Mammary epithelial cell (primary cell): ENCODE measurements at places on chromosomes 6 and 20.
A peak's percentile ranks its signal among the peaks of the same experiment; 100 is the strongest.

- DNase-seq, result no peak
Measured at GRCh38 chr6:35214869-35215664, 1.3 kb downstream of the SCUBE3 start.

DNA sequence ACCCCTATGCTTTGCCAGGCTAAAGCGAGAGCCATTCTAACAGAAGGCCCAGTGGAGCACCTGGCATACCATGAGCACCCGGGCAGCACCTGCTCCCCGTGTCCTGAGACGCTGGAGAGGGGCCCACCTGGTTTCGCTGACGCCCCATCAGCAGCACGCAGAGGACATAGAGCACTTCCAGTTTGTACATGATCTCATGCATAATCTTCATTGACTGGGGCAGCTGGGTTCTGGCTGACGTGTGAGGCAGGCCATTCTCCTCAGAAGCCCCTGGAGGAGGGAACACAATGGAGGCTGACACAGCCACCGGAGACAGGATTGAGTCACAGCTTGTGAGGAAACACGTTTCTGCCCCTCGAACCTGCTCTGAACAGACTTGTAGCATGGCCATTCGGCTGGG lies 65.4 kb downstream of the MYH7B start:
- no peak for DNase-seq

- no peak for DNase-seq
Measured at GRCh38 chr20:57756213-57756612, 46.4 kb upstream of the PMEPA1 start.

DNA sequence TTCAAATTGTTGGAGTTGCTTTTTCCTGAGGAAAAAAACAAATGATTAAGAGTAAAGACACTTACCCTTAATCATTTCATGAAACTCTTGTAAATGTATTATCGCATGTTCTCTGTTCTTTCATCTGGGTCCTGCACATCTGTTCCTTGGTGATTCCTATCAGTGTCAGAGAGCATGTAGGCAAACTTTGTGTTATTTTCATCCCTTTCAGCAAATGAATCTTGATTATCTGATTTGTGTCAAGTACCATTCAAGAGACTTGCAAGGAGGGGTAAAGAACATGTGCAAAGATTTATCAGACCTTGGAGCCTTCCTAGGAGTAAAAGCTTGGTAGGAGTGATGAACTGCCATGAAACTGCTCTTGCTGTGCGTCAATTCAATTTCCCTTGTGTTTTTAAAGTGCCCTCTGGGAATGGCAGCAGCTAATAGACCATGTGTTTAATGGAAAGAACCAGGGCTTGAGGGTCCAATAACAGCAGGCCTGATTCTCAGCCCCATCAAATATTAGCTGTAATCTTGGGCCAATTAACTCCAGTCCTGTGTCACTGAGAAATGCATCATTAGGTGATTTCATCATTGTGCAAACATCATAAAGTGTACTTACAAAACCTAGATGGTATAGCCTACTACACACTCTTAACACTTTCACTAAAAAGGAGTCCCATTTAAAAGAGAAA lies 118.9 kb upstream of the CEP85L start:
- no peak for DNase-seq

DNA sequence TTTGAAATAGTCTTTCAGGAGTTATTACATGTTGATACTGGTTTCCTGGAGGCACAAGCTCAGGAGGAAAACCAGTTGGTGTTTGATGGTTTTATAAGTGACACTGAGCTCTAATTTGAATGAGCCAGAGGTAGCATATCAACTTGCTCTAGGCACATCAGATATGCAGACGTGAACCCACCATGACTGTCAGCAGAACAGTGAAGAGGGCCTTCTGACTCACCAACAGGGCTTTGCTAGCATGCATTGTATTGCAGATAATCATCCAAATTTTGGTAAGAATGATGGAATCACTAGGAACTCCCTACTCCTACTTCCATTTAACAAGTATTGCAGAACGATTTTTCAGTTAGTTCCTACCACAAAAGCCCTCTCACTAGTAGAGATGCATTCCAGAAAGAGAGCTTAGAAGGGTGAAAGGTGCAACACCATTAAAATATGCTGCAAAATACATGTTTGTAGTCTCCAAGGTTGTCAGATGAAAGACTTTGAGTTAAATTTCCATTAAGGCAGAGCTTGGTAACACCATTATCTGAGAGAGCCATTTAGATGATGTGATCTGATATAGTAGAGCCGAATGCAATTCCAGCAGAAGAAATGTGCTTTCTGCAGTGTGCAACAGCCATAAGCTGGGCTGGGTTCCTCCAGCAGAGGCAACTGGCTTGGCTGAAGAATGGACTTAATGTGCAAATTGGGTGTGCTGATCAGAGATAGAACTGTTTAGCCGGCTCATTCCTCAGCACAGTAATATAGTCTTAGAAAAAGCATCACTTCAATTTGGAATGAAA lies 968.7 kb upstream of the ADGRB3 start:
- no peak for DNase-seq

- no peak for DNase-seq
Measured at GRCh38 chr6:32182555-32182981, 1.5 kb downstream of the AGER start.

GRCh38 chr6:3735029-3735605 lies 16.4 kb downstream of the PXDC1 start:
- DNase-seq, result no peak

- peak; percentile 35 for DNase-seq
Measured at GRCh38 chr6:89475634-89476033, 42.7 kb downstream of the ANKRD6 start.

DNA sequence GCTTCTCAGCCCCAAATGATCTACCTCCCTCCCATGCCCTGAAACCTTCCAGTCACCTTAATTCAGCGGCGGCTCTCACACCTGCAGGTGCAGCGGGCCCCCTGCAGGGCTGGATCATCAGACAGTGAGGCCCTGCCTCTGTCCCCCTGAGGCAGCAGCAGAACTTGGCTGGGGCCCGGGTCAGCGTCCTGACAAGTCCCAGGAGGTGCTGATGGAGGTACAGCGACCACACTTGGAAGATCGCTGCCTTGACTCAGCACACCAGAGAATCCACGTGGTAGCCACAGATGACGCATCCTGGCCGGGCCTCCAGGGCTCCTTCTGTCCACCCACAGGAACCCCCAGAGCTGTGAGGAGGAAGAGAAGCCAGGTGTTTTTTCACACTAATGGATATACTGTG lies 116.4 kb upstream of the THBS2 start:
- peak; percentile 58 for DNase-seq

DNA sequence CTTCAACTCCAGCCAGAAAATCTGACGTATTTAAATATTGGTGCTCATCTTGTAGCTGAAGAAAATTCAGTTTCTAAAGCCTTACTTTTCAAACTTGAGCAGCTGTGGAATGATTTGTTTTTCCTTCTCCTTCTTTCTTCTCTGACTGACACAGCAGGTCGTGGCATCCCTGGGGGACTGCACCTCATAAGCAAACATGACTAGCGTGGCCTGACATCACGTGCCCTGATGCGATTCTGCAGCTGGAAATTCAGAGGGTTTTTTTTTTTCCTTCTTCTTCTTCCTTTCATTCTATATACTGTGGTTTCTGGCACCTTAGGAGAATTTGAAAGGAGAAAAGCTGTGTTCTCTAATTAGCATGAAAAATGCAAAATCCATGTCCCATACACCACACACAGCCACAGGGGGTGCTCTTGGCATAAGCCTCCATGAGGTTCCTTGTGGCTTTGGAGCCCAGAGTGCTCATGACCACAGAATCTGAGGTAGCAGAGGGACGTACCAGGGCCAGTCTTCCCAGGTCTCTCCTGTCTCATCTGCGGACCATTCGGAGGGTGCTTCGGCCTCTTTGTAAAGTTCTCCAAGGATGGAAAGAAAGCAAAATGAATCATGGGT lies 258.5 kb upstream of the CDH4 start:
- DNase-seq, result no peak

DNA sequence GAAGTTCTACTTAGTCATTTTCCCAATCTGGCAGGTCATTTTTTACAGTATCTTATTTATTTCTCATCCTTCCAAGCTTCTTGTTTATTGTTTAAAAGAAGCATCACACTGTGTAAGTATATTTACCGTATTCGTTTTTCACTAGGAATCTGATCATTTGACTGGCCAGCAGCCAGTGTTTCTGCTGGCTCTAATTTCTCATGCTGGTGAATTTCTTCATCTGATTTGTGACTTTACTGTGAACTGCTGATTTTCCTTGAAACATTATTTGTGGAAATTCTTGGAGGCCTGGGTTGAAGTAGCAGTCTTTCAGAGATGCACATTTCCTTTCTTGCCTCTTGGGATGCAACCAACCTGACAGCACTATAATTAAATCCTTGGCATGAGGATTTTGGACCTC lies 65.9 kb downstream of the PREP start:
- DNase-seq, result no peak

- peak; percentile 17 for DNase-seq
Measured at GRCh38 chr6:166598441-166599138, 12.1 kb upstream of the RAMACL start.

- DNase-seq, result no peak
Measured at GRCh38 chr6:113287396-113287795, 569.7 kb upstream of the MARCKS start.

- no peak for DNase-seq
Measured at GRCh38 chr20:21832442-21833385, 127.2 kb downstream of the PAX1 start.

DNA sequence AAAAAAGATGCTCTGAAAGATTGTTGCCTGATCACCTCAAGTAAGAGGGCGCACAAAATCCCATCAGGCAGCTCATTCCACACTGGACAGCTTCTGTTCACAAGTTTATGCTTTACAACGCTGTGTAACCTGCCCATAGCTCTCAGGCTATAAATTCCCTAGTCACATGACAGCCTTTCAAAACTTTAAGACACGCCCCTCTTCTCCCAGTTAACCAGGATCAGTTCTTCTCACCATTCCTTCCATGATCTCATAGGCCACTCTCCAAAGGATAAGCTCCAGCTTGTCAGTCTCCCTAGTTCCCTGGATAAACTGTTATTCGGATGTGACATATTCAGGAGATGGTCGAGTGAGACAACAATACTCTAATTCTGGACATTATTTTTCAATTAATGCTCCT lies 15.0 kb downstream of the ADNP start:
- peak; percentile 66 for DNase-seq

- DNase-seq, result no peak
Measured at GRCh38 chr20:63701051-63701328, 4.5 kb downstream of the TNFRSF6B start.

GRCh38 chr6:38443352-38444144 lies 196.2 kb downstream of the BTBD9 start:
- no peak for DNase-seq

DNA sequence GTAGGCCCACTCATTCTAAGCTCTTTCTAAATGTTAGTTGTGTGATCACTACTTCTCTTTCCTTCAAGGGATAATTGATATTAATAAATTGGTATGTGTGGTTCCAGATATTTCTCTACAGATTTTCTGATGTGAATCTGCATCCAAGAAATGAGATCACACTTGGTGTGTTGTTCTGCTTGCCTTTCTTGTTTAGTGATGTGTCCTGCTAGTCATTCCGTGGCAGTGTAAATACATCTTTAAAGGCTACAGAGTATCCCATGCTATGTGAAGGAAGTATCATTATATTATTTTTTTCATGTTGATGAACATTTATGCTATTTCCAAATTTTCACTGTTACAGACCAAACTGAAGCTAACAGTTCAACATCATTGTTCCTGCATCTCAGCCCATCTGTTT lies 13.2 kb downstream of the CDH26 start:
- DNase-seq, result no peak

DNA sequence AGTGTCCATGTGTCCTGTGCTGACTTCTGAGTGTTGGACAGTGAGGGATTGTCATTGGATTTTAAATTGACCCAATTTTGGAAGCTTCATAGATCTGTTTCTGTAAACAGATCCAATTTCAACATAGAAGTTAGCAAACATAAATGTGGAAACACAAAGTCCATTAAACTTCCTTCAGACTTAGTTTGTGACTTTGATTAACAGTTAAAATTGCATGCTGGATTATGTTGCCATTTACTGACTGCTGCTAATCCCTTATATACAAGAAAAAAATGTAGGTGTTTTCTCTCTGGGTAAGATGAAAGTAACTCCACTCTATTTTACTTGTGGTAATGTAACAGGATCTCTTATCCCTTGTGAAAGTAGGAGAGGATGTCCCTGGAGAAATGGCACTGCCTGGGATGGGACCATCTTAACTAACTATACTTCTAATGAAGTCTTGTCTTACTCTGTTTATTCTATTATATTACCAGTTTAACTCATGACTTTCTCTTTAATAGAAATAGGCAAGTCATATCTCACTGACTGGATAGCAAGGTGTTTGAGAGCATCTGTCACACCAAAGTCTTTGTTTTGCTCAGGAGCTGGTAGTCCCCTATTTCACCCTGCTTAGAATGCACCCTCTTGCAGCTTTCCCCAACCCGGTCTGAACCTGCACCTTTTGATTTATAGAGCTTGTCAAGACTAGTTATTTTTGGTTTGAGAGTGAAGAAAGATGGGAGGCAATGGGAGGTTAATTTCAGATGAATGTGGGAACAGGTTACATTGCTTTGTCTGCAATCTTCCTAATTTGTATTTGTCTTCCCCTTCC lies 7.2 kb downstream of the TPX2 start:
- DNase-seq, result no peak

- peak; percentile 30 for DNase-seq
Measured at GRCh38 chr20:20630551-20630950, 81.9 kb downstream of the RALGAPA2 start.

- DNase-seq, result peak; percentile 95
Measured at GRCh38 chr20:19735446-19735845, 22.6 kb upstream of the RIN2 start.

DNA sequence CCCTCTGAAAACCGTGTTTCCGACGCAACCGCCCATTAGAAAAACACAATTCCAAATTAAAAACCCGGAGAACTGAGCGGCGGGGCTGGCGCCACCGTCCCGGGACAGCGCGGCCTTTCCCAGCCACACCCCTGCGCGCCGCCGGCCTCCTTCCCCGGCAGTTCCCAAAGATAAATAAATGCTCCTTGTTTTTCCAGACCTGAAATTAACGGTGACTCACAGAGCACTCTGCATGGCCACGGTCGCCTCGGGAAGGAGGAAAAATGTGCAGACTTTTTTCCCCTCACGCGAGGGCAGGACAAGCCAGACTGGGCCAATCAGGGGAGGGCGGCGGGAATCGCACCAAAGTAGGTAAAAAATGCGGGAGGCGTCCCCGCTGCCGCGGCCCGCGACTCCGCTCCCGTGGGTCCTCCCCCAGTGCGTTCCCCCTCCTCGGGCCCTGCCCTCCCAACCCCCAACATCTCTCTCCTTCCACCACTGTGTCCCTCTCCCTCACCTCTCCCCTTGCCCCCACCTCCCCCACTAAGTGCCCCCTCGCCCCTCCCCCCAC lies 828 bp upstream of the DSTN start:
- DNase-seq, result peak; percentile 96
